T-cell (primary cell): ENCODE measurements at places on chromosomes 6 and 20.

GRCh38 chr6:102068349-102068929, 674.9 kb downstream of the GRIK2 start:
- no peak for DNase-seq

DNA sequence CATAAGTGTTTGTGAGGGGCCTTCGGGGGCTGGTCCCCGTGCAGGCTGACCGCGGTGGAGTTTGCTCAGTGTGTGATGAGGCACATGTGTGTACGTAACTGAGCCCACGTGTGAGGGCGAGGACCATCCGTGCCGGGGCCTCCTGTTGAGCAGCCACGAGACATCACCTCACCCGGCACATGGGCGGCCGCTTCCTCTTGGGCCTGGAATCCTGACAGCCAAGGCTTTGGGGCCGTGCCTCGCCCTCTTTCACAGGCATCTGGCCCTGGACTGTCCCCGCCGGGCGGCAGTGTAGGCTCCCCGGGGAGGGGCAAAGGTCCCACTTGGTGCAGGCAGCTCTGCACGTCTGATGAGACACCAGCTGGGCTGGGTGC, 202.3 kb downstream of the DLL1 start:
- no peak for DNase-seq

- DNase-seq = no peak
These were observed 201.8 kb downstream of the TTLL2 start for GRCh38 chr6:167526465-167527368.

DNA sequence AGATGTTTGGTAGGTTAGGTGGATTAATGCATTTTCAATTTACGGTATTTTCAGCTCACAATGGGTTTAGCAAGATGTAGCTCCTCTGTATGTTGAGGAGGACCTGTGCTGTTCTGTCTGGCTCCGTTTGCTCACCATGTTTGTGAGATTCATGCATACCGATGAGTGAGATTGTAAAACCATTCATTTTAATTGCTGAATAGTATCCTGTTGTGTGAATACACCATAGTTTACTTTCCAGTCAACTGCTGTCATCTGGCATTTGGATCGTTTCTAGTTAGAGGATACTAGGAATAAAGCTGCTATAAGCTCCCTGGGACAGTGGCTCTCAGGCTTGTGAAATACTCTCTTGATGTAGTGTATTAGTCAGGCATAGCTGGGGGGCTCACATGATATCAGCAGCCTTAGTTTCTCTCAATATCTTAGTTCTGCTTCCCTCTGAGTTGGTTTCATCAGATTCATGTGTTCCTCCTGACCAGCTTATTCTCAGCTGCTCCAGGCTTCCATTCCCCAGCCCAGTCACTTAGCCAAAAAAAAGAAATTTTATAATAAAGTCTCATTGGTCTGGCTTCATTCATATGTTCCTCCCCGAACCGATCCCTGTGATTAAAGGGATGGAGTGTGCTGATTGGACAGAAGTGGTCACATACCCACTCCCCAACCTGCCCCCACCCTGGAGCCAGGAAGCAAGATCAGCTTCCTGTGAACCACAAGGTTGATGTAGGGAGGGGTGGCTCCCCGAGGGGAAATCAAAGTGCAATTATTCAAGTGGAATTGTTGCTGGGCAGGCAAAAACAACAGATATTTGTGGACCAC, 10.9 kb upstream of the B4GALT5 start:
- DNase-seq = peak; percentile 13

GRCh38 chr6:89002523-89002922, 39.1 kb upstream of the RNGTT start:
- no peak for DNase-seq

GRCh38 chr20:18056174-18057100, 1.3 kb downstream of the OVOL2 start:
- no peak for DNase-seq

- DNase-seq = no peak
These were observed 102.2 kb downstream of the ZNF217 start for GRCh38 chr20:53491462-53491861.

GRCh38 chr6:96611342-96611991, 48.5 kb downstream of the FHL5 start:
- no peak for DNase-seq

- no peak for DNase-seq
These were observed 25.7 kb upstream of the MLIP start for GRCh38 chr6:54085541-54085940.

GRCh38 chr20:3876676-3877075, 12.5 kb upstream of the PANK2 start:
- DNase-seq = no peak

DNA sequence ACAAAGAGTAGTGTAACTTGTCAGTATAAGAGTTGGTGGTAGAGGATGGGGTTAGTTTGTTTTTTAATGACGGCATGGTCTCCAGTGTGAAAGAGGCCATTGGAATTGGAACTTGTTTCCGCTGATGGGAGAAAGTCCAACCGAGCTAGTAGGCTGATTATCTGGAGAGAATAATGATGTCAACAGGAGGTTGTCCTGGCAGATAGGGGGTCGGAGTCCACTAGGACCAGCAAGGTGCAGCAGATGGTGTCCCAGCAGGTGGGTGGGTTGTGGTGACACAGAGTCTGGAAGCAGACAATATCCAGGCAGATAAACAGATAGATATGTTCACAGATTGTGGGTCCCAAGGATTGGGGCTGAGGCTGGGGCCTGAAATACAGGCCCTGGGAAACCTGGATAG, 35.1 kb downstream of the PKIB start:
- no peak for DNase-seq

DNA sequence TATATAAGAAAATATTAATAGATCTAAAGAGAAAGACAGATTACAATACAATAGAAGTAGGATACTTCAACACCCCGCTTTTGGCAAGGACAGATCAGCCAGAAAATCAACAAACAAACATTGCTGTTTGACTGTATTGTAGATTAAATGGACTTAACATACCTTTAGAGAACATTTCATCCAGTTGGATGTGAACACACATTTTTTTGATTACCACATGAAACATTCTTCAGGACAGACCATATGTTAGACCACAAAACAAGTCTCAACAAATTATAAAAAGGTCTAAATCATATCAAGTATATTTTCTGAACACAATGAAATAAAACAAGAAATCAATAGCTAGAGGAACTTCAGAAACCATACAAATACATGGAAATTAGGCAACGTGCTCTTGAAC, 148.2 kb downstream of the TRMT11 start:
- DNase-seq = no peak
